ENCODE measurements at places on chromosomes 2 and 18.

DNA sequence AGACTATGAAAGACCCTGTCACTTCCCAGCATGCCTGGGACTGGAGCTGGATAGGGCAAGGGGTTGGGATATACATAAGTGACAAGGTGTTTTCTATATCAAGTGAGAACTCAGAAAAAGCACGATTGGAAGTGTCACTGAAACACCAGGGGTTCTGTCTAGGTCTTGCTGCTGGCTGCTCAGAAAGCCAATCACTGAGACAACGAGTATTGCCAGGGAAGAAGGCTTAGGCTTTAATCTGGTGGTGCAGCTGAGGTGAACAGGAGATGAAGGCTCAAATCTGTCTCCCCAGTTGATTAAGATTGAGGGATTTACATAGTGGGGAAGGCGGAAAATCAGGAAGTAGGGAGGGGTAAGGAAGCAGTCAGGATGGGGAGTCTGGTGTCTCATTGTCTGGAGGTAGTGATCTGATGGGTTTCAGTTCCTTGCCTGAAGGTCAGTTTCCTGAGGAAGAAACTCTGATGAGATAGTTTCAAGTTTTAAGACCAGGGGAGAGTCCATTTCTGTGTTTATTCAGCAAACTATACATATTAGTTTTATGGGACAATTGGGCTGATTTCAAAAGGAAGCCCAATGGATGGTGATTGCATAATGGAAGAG lies 3.5 kb upstream of the C2orf74 start:
- DNase-seq, result no peak

DNA sequence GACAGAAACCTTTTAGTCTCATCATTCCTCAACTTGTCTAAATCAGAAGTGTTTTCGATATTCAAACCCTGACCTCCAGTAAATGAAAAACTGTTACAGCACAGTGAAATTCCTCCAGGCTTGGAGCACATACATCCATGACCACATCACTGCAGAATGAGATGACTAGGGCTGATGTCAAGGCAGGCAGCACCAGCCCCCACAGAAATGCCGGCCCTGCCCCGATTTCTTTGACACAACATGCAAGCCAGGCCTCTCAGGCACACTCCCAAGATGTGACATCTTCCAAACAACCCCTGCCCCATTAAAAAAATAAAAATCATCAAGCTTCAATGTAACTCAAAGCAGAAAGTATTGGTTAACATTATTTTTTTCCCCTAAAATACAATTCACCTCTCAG lies 103.3 kb downstream of the CTAGE1 start:
- no peak for DNase-seq

GRCh38 chr2:132632000-132632649 lies 37.9 kb downstream of the LYPD1 start:
- DNase-seq, result no peak

- DNase-seq, result no peak
Measured at GRCh38 chr2:98768384-98769113, 37.6 kb upstream of the MGAT4A start.

GRCh38 chr2:17539611-17540092 lies 844 bp upstream of the VSNL1 start:
- DNase-seq, result no peak

DNA sequence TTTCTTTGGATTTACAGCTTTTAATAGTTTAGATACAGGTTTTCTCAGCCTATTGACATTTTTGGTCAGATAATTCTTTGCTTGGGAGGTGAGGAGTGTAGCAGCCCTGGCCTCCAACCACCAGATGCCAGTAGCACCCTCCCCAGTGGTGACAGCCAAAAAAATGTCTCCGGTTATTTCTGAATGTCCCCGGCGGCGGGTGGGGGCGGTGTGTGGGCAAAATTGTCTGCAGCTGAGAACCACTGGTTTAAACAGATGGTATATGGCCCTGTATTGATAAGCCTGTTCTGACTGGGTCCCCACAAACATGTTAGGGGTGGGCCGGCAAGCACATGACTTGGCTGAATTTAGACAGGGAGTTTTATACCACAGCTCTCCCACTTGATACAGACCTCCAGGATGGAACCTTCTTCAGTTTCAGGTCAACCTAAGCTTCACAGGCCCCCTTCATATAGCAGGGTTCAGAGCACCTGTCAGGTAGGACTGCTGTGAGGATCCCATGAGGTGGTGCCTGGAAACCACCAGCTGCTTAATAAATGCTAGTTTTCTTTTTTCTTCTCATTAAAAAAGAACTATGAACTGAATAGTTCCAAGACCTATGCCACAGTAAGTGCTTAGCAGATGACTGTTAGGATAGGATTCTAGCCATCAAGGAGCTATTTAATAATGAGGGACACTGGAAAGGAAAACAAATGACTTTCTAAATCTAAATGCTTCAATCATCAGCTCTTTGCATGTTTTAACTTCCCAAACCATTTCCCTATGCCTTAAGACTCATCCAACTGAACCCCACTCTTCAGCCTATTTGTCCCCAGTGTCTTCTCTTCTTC lies 18.1 kb downstream of the LPIN2 start:
- DNase-seq, result peak; percentile 49

DNA sequence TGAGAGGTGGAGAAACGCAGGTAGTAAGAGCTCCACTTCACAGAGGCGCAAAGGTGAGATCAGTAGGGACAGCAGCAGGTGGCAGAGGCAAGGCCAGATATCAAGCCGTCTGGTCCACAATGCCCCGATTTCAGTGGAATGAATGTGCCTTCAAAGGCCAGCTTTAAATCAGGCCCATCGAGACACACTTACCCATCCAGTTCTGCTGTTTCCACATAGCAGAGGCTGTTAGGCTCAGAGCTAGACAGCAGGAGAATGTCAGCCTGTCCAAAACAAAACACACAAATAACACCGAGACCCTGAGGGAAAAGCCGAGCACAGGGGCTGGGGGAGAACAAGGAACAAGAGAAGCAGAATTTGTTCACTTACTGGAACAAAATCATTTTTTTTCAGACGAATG lies 75.8 kb upstream of the NARS1 start:
- no peak for DNase-seq

- no peak for DNase-seq
Measured at GRCh38 chr2:52934323-52934898, 833.2 kb upstream of the CHAC2 start.

DNA sequence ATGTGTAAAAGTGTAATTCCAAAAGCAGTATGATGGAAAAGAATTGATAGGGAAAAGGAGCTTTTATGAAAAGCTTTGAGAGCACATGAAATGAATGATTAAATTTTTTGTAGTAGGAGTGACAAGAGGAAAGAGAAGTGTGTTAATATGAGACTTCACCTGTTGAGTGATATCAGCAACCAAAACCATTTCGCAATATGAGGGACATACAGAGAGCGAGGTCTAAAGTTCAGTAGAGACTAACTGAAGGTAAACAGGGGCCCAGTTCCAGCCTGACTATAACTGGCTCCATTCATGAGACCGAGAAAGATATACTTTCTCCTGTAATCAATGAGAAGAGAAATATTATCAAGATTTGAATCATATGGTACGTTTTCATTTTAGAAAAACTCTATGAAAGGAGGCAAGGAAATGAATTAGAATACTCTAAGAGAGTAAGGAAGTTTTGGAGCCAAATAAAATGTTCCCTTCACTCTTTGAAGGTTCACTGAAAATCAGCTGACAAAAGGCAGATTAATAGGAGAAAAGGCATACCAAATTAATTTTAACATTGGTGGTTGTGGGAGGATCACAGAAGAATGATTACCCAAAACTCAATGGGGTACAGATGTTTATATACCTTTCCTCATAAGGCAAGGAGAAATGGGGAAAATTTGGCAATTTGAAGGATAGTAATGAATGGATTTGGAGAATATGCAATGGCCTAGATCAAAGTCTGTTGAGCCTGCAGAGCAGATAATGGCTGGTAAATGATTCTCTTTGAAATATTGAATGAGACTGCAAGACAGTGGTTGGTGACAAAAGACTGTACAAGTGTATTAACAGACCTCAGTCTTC lies 932.2 kb downstream of the TDRD15 start:
- no peak for DNase-seq

DNA sequence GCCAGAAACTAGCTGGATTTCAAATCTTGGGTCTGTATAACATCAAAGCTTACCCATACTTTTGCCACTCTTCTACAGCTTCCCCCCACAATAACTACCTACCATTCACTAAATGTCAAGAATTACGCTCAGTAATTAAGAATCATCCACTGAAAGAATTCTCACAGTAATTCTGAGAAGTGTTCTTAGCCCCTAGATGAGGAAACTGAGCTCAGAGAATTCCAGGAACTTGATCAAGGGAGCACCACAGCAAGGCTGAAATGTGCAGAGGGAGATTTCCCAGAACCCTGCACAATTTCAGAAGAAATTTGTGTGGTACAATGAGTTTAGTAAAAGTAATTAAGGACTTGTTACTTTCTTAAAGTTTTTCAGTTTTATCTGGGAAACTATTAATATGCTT lies 194.5 kb upstream of the STK17B start:
- no peak for DNase-seq

DNA sequence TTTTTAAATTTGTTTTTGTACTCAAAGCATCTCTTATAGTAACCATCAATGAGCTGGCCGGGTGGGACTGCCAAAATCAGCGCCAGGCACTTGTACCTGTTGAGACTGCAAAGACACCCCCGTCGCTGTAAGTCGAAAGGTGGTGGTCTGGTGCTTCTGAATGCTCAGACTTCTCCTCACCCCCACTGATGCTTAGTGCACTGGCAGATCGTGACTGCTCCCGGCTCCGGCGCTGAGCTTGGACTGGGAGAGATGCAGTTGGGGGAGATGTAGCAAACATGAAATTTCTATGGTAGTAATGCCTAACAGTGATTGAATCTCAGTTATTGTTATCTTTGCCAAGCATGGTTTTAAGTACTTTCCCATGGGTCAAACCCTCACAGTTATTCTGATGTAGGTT lies 80.6 kb downstream of the RIF1 start:
- DNase-seq, result no peak

DNA sequence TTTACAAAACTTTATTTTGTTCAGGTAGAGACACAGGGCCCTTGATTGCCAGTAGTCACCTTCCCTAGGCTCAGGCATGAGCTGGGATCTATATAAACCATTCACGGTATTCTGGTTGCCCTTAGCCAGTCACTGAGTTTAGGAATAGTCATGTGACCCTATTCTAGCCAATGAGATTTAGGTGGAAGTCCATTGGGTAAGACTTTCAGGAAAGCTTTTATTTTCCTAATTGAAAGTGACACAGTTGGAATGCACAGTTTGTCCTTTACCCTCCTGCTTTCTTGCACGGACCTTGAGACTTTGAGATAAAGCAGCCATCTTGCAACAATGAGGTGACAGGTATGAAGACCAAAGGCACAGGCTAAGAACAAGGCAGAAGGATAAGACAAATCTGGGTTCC lies 21.5 kb downstream of the SLC4A5 start:
- no peak for DNase-seq

- no peak for DNase-seq
Measured at GRCh38 chr2:39394516-39394961, 42.5 kb downstream of the MAP4K3 start.

DNA sequence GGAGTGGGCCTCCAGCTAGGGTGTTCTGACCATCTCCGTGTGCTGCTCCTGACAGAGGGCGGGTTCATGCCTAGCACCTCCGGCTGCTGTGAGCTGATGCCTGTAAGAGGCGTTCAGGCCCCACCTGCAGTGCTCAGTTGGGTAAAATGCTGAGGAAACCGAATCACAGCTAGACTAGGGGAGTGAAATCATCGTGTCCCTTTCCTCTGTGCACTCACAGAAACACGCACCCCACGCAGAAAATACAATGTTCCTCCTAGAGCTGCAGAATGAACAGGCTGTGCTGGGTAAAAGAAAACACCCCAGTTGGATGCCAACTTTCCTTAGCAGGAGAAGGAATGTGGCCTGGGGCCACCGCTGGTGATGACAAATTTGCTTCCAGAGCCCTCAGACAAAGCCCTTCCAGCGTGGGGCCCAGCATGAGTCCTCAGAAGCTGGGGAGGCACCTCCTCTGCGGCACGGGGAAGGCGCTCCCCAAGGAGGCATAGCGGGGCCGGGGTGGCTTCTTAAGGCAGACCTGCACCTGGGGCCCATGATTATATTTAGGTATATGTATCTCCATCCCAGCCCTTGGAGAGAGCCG lies 16.3 kb upstream of the ARHGEF4 start:
- DNase-seq, result no peak

- no peak for DNase-seq
Measured at GRCh38 chr2:176804392-176804791, 408.2 kb upstream of the HNRNPA3 start.

DNA sequence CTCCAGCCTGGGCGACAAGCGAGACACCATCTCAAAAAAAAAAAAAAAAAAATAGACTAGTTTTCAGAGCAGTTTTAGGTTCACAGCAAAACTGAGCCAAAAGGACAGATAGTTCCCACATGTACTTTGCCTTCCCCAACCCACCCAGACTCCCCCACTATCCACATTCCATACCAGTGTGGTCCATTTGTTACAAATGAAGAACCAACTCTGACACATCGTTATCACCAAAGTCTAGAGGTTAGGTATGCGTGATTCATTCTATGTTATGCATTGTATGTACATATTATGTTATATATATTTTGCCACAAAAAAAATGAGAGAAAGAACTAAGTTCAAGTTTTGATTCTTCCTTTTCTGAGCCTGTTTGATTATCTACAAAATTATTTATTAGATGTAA lies 3.5 kb downstream of the DUSP11 start:
- DNase-seq, result no peak

DNA sequence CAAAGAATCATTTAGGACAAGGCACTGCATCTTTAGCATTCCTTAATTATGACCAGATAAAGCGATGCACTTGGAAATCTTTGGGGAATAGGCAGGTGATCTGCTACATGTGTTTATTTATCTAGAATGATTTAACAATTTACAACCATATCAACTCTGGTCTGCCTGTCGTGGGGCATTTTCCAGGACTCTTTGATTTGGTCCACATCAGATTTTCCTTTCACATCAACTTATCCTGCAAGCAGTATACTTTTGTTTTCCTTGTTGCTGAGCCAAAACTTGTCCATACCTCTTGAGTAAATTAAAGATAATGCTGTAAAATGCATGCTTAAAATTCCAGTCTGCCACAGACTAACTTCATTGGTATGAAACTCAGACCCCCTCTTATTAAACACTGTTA lies 312.4 kb upstream of the TCF4 start:
- no peak for DNase-seq

GRCh38 chr2:77397763-77398162 lies 124.4 kb downstream of the LRRTM4 start:
- no peak for DNase-seq

GRCh38 chr2:12776521-12776961 lies 59.8 kb downstream of the TRIB2 start:
- no peak for DNase-seq

GRCh38 chr18:42268186-42268725 lies 313.2 kb downstream of the PIK3C3 start:
- no peak for DNase-seq

- no peak for DNase-seq
Measured at GRCh38 chr2:100004348-100004884, 138.0 kb downstream of the AFF3 start.

Data from stimulated activated CD8-positive, alpha-beta memory T cell treated with anti-CD3 and anti-CD28 coated beads, Interleukin-7, amount 100 ng/mL, for 1 hour (primary cell).